ENCODE measurements at places on chromosomes 16 and 17.
A peak's percentile ranks its signal among the peaks of the same experiment; 100 is the strongest.

DNA sequence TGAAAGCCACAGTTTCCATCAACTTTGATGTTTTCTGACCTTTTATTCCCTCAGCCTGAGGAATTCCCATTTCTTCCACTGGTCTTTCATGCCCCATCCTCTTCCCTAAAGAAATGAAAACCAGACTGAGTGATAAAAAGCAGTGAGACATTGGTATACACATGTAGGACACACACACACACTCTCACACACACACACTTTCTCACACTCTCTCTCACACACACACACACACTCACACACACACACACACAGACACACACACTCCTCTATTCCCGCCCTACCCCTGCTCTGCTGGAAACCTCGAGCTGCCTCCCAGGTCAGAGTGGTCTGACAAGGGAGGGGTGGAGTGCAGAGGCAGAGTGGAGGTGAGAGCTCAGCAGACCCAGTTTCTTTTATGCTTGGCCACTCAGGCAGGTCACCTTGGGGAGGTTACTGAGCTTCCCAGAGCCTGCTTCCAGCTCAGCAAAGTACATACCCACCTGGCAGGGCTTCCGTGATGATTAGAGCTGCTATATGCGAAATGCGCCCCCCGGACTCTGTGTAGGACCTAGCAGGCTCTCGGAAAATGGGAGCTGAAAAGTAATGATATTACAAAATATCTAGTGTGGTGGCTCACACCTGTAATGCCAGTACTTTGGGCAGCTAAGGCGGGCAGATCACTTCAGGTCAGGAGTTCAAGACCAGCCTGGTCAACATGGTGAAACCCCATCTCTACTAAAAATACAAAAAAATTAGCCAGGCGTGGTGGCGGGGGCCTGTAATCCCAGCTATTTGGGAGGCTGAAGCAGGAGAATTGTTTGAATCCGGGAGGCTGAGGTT, 30.7 kb downstream of the CCR7 start:
- DNase-seq, result peak; percentile 33

GRCh38 chr16:15690296-15690695, 40.3 kb downstream of the NDE1 start:
- no peak for DNase-seq

DNA sequence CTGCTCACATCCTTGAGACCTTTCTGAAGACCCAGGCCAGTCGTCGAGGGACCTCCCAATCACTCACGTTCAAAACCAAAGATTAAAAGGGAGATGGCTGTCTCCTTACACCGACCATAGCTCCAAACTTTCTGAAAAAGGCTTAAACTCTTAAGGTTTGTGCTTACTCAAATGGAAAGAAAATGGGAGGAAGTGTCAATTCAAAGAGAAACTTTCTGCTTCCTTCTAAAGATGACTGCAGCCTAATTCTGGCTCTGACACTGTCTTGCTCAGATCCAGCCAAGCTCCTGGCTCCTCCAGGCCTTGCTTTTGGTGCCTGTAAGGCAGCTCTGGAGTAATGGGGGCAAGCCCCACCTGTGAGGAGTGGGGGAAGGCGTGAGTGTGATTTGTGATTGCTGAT, 54.9 kb upstream of the WSB1 start:
- no peak for DNase-seq

GRCh38 chr16:73143576-73144422, 95.9 kb upstream of the ZFHX3 start:
- no peak for DNase-seq

DNA sequence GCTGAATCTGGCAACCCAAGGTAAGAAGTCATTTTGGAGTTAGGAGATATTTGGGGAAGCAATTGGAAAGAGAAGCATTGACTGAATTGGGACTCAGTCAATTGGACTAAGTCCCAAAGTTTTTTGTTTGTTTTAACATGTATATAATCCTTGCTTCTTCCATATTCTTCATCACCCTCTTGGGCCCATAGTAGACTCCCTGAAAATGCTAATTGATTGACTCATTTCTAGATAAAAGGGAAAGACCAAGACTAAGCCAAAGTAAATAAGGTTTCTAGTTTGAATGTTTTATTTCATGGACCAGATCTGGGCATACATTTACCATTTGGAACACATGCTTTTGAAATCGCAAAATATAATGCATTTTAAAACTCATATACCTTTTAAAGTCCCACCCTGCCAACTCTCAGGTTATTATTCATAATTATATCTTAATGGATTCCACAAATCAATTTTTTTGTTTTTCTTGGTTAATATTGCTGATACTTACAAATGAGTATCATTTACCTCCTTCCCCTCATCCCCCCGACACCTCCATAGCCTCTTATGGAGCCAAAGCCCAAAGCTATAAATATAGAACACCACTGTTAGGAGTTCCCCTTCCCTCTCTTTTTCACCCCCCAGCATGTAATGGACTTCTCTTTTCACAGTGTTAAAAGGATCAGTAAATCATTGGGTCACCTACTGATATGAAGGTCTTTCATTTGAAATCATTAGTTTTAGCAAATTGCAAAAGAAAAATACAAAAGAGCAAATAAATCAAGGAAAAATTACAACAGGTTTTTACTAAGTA, 674.0 kb upstream of the SOX9 start:
- DNase-seq, result no peak

GRCh38 chr16:30691907-30692306, 7.1 kb upstream of the SRCAP start:
- no peak for DNase-seq

- no peak for DNase-seq
Measured at GRCh38 chr17:75980188-75981018, 1.4 kb downstream of the TEN1 start.

GRCh38 chr16:52227851-52228250, 319.1 kb downstream of the TOX3 start:
- no peak for DNase-seq

DNA sequence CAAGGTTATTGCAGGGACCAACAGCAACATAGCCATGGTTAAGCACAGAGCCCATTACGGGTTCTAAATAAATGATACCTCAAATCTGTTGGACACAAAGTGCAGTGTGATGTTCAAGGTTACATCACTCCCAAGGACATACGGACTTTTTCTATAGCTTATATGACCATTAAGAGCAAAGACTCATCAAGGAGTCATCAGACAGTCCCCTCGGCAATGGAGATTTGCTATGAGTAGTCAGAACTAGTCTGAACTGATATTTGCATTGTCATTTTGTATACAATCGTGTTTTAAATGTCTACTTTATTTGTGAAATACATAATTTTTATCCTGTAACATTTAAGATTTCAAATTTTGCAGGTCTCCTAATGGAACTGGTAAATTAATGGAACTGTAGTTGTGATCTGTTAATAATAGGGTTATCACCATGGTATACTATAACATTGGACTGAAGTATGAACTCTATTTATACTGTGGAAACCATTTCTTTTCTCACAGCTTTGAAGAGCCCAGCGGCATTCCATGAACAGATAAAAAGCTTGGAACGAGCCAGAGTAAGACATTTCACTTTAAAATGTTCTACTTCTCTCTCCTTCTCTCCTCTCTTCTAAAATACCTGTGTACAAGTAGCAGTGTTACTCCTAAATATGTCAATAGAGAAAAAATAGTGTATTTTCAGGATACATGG, 140.9 kb downstream of the MRTFB start:
- no peak for DNase-seq

- no peak for DNase-seq
Measured at GRCh38 chr16:58284469-58284868, 10.4 kb downstream of the PRSS54 start.

- peak; percentile 76 for DNase-seq
Measured at GRCh38 chr17:75404731-75405364, 630 bp downstream of the GRB2 start.

- DNase-seq, result no peak
Measured at GRCh38 chr16:64981568-64982281, 140.1 kb downstream of the CDH11 start.

GRCh38 chr17:17191346-17191792, 14.8 kb downstream of the PLD6 start:
- DNase-seq, result no peak

DNA sequence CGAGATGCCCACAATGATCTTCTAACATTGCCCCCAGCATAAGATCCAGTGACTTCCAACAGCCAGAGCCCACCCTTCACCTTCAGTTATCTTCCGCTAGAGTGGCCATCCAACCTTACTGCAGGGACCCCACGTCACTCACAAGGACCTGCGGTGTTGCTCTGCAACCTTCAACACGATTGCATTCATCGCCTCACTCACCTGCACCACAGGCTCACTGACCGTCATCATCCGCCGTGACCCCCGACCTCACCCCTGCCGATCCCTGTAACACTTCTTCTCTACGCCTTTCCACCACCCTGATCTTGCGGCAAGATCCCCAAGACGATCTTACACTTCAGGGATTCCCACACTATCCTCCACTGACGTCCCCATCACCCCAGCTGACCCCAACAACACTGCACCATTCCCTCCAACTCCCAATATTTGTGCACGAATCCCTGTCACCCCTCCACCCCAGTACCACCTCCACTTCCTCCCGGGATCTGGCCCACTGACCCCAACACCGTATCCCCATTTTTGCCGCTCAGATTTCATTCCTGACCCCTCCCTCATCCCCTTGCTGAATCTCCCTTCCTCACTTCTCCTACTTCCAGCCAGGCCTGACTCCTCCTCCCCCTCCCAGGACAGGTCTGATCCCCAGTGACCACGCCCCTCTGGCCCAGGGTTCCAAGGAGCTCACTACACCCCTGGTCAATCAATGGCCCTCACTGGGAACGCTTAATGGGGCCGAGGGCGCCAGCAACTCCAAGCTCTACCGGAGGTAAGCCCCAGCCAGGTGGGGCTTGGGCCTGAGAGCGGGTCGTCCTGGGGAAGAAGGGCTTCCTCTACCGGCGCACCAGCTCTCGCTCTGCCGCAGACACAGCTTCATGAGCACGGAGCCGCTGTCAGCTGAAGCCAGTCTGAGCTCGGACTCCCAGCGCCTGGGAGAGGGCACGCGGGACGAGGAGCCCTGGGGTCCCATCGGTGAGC, 7.6 kb downstream of the RUNDC3A start:
- no peak for DNase-seq

DNA sequence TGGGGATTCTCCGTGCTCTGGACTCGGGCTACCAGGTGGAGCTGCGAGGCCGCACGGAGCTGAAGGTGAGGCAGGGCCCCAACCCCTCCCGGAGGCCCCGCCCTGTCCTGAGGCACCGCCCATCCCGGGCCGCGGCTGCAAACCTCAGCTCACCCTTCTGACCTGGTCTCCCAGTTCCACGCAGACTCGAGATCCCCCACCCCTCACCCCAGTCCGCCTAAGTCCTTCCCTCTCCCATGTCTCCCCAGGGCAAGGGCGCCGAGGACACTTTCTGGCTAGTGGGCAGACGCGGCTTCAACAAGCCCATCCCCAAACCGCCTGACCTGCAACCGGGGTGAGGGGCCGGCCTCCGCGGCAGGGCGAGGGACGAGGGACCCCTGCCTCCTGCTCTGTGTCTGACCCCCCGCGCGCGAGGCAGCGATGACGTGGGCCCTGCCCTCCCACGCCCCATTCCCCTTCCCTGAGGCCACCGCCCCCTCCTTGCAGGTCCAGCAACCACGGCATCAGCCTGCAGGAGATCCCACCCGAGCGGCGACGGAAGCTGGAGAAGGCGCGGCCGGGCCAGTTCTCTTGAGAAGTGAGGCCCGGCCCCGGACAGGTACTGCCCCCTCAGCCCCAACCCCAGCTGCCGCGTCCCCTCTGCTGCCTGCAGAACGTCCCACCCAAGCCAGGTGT, 13.7 kb downstream of the GUCY2D start:
- peak; percentile 53 for DNase-seq

GRCh38 chr17:68101075-68101986, 65.8 kb downstream of the KPNA2 start:
- peak; percentile 78 for DNase-seq

- DNase-seq, result no peak
Measured at GRCh38 chr16:27389272-27389961, 12.6 kb upstream of the IL21R start.

GRCh38 chr16:88957887-88958577, 19.0 kb downstream of the CBFA2T3 start:
- DNase-seq, result no peak

DNA sequence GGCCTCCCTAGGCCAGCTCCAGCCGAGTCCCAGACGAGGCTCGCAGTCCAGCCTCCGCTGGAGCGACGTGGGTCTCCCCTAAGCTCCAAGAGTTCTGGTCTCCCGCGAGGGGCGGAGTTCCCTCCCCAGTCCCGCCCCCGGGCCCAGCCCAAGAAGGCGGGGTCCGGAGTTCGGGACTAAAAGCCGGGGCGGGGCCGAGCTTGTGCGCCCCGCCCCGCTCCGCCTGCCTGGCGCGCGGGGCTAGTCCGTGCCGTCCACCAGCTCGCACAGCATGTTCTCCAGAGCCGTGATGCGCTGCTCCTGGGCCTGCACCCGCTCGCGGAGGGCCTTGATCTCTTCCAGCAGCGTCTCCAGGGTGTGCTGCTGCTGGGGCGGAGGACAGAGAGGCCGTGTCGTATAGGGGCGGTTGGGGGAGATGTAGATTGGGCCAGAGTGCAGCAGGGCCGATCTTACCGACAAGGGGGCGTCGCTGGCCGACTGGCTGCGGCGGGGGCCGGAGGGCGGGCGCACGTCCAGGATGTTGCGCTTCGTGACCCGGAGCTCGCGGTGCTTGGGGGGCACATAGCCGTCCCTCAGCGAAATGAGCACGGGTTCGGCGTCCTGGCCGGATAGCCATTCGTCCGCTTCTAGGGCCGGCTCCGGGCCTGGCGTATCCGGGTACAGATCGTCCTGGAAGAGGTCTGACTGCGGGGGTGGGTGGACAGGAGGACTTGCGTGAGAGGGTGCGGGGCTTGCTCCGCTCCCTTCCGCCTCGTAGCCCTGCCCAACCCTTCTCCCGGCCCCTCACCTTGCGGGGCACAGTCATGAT, 7.0 kb downstream of the CORO6 start:
- peak; percentile 92 for DNase-seq

GRCh38 chr17:43550754-43551153, 4.6 kb upstream of the ETV4 start:
- DNase-seq, result no peak

- no peak for DNase-seq
Measured at GRCh38 chr17:2138761-2139160, 83.9 kb downstream of the HIC1 start.

- DNase-seq, result peak; percentile 56
Measured at GRCh38 chr16:88691924-88692560, 5.7 kb upstream of the SNAI3 start.

GRCh38 chr17:82933911-82934310, 94.1 kb upstream of the ZNF750 start:
- peak; percentile 23 for DNase-seq

- no peak for DNase-seq
Measured at GRCh38 chr17:69320908-69321238, 6.1 kb downstream of the ABCA5 start.

DNA sequence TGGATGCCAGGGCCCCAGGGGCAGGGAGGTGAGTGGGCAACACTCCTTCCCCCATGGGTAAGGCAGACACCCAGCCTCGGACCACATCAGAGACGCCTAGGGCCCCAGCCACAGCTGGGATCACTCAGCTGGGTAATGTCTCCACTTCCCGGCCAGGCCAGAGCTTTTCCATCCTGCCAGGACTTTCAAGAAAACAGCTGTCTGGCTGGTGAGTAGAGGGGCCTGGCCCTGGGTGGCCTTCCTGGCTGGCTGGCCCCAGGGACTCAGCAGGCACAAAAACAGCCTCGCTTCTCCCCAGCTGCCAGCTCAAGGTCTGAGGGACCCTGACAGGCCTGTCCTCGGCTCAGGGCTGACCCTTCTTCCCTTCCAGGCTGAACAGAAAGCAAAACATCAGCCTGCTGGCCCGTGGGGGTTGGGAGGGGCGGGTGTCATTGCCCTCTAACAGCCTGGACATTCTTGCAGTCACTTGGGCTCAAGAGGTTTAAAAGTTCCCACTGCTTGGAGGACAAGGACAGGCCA, 45.3 kb upstream of the JPH3 start:
- no peak for DNase-seq
